Hippocampal formation (tissue), 2 donors: ENCODE measurements at places on chromosomes 1 and 21.

GRCh38 chr1:8590721-8591351, 226.6 kb downstream of the RERE start:
- no peak for DNase-seq

GRCh38 chr21:41613533-41613909, 105.6 kb upstream of the TMPRSS2 start:
- DNase-seq, result peak; percentile 3

DNA sequence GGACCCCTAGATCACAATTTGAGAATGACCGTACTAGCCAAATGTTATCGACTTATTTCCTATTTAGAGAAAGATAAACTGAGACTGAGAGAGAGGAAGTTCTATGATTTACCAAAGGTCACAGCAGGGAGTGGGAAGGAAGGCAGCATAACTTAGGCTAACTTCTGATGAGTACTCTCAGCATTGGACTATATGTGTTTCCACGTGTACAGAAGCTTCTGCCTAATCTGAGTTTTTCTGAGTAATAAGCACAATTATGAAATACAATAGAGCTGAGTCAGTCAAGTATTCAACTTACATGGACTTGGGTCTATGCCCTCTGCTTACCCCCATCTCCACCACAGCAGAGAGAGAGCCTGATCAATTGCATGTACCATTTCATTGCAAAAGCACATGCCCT, 88.1 kb upstream of the HIVEP3 start:
- no peak for DNase-seq

- no peak for DNase-seq
These were observed 8.0 kb downstream of the NR5A2 start for GRCh38 chr1:200035397-200035955.

DNA sequence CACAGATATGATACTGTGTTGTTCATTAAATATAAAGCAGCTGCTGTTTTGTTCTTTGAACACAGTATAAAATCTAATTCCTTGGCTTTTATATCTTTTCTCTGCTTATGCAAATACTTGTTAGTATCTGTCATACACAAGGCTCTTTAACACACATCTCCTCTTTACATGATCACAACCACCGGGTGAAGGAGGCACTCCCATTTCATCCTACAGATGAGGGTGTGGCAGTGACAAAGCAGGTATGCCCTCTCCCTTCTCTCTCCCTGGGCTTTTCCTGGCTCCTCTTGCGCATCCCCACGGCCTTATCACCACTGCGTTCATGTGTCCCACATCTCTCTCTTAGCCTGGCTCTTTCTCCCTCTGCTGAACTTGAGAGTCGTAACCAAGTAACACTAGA, 38.2 kb downstream of the JUN start:
- no peak for DNase-seq

DNA sequence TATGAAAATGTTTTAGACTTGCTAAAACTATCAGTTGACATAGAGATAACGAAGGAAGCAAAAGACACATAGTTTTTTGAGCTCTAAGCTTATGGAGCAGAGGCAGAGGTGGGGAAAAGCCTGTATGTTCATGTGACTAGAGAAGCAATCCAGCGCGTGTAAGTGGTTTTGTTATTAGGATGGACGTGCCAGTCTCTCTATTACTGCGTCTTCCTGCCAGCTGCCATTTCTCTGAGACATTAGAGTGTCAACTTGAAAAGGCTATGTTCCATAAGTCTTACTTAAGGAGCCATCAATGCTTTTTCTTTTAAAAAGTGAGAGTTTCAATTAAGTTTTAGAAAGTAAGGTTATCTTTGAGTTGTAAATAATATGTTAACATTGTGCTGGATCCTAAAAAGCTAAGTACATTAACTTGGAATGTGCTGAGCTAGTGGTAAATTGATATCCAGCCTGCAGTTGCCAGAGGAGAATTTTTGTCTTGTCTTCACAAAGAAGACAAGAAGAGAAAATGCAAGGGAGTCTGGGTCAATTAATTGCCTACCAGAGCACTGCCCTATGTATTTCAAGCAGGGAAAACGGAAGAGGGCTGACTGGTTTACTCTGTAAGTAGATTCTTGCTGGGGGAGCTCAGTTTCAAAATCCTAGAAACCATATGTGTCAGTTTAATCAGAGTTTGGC, 161.8 kb upstream of the B3GALT2 start:
- DNase-seq, result no peak
